ENCODE measurements at places on chromosomes 1 and 21. TPM values are rescaled to one million over a fixed set of nuclear protein-coding genes. Genes with fewer than 3 reads are reported as not detected.
A peak's percentile ranks its signal among the peaks of the same experiment; 100 is the strongest.

GRCh38 chr1:36175137-36176095, 19.5 kb downstream of the MAP7D1 start:
- no peak for DNase-seq

- DNase-seq = peak; percentile 93
Observed at GRCh38 chr1:9766759-9767442, 56.9 kb downstream of the CLSTN1 start.

The ITLN2 gene
- total RNA-seq = not detected

The DEGS1 gene
- total RNA-seq = 61.8 TPM

The PRAMEF14 gene
- not detected for total RNA-seq

DNA sequence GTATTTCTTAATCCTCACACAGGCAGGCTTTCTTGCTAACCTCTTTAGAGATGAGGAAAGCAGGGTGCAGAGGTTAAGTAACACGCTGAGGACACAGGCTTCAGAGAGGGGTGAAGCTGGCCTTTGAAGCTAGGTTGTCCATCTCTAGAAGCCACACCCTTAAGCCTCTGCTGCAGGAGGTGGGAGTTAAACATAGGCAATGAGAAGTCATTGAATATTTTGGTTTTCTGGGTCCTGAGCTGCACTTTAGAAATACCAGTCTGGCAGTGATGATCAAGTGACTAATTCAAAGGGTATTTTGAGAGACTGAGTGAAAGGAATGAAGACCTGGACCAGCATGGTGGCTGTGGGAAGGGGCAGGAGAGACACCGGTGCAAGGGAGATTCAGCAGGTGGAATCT, 9.9 kb downstream of the KCNJ15 start:
- DNase-seq = peak; percentile 70

GRCh38 chr1:181112071-181112929, 23.8 kb downstream of the IER5 start:
- peak; percentile 97 for DNase-seq

- peak; percentile 89 for DNase-seq
Observed at GRCh38 chr1:201383647-201384405, 6.3 kb upstream of the TNNT2 start.

DNA sequence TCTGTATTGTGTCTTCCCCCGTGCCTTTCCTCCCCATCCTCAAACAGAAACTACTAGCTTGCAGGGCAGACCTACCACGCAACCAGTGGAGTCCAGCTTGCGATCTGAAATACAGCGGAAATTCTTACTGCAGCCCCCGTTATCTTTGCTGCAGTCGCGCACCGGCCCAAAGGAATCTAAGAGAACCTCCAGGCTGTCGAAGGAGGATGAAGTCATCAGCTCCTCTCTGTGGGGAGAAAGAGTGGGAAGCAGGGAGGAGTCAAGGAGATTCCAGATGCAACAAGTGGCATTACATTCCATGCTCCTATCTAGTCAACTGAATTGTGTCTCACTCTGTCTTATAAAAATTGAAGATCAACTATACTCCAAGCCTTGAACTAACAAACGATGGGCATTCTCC, 206.9 kb downstream of the ASTN1 start:
- DNase-seq = peak; percentile 25

DNA sequence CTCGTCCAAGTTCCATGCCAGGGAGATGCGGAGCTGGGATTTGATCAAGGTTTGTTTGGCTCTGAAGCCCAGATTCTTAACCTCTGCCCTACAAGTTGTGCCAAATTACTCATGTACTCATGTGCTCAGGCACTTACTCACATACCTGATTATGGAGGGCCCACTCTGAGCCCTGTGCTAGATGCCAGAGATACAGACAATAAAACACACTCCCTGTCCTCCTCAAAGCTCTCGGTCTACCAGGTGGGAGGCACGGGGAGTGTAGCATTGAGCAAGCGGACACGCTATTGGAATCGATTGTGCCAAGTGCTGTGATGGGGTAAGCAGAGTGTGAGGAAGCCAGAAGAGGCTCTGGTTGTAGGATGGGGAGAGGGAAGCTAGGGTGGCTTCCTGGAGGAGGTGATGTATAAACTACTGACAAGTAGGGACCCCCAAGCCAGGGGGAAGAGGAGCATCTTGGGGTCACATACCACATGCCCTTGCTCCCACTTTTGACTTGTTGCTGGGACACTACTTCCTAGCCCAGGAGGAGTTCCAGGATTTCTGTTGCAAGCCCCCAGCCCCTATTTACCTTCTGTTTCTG, 49.8 kb upstream of the IFNLR1 start:
- DNase-seq = peak; percentile 90

DNA sequence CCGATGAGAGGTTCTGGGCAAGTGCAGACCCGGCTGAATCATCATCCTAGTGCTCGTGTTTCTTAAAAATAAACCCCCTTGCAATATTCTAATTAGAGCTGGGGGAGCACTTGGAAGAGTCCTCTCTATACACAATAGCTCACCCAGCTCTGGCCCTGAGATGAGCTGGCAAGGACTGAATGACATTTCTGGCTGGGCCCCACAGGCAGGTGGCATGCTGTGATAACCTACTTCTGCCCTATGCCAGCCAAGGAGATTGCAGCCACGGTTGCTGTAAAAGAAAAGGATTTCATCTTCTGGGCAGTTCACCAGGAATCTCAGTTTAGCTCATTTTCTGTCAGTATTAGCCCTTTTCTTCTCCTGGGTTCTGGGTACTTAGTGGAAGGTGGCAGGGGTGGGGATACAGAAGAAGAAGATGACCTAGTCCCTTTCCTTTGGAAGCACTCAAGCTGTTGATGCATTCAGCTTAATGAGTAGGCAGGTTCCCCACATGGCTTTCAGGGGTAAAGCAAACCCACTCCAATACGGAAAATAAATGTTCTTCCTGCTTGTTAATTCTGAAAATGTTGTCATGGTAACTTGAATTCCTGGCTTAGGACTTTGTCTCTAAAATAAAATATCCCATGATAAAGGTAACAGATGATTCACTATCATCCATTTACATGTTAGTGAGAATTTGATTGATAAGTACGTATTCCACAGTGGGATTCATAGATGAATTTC, 32.2 kb downstream of the VASH2 start:
- DNase-seq = no peak

The LEFTY2 gene
- not detected for total RNA-seq

DNA sequence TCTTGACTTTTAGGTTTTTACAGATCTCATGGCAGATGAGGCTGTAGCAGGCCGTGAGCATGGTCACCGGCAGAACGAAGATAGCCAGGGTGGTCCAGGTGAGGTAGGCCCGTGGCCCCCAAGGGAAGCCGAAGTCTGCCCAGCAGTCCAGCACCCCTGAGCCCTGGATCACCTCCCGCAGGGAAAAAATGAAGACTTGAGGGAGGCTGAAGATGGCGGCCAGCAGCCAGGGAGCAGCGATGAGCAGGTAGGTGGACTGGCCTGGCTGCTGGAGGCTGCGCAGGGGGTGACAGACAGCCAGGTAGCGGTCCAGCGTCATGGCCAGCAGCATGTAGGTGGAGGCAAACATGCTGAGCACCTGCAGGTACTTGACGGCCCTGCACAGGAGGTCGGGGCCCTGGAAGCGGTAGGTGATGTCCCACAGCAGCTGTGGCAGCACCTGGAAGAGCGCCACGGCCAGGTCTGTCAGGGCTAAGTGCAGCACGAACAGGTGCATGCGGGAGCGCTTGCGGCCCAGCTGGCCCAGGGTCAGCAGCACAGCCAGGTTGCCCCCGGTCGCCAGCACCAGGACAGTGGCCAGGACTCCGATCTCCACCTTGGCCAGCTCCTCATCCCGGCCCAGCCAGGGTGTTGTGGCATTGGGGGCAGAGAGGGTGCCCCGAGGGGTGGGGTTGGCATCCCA, 856 bp downstream of the AVPR1B start:
- DNase-seq = no peak

- no peak for DNase-seq
Observed at GRCh38 chr1:234950598-234950997, 178.0 kb downstream of the TOMM20 start.

GRCh38 chr1:232767305-232768074, 37.7 kb upstream of the MAP10 start:
- DNase-seq = peak; percentile 70

DNA sequence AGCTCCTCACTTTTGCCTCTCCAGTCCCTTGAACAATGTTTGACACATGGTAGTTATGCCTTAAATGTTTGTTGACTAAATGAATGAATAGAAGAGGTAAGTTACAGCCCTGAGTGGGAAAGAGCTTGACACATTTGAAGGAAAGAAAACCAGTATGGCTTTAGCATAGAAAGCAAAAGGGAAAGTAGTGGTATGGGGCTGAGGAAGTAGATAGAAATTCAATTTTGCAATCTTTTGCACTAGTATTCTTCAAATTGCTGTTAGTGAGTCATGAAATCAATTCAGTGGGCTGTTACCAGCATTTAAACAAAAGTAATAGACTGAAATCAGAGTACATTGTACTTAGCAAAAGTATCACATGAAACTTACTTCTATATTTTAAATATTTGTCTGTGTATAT, 21.1 kb downstream of the PLA2G4A start:
- no peak for DNase-seq

The LDLRAD1 gene
- not detected for total RNA-seq

The RFX5 gene
- 48.0 TPM for total RNA-seq

- DNase-seq = no peak
Observed at GRCh38 chr1:222028116-222028515, 286.2 kb upstream of the DUSP10 start.

The TNFRSF1B gene
- total RNA-seq = 3.7 TPM

DNA sequence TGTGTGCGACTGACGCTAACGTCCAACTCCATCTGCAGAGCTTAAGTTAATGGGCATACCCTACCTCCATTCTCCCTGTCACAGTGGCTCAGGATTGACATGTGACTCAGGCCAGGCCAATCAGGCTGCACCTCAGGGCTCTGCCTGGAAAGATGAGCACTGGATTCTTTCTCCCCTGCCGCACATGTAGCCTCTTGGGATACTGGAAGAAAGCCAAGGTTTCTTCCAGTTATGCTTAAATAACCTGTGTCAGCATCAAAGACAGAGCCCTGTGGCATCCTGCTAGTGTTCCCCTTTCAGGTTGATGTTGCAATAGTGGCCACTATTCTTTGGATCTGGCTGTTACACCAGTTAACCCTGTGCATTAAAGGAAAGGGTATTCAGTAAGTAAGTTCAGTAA, 55.0 kb upstream of the SYT6 start:
- no peak for DNase-seq

GRCh38 chr1:55468142-55468795, 253.1 kb upstream of the USP24 start:
- no peak for DNase-seq

DNA sequence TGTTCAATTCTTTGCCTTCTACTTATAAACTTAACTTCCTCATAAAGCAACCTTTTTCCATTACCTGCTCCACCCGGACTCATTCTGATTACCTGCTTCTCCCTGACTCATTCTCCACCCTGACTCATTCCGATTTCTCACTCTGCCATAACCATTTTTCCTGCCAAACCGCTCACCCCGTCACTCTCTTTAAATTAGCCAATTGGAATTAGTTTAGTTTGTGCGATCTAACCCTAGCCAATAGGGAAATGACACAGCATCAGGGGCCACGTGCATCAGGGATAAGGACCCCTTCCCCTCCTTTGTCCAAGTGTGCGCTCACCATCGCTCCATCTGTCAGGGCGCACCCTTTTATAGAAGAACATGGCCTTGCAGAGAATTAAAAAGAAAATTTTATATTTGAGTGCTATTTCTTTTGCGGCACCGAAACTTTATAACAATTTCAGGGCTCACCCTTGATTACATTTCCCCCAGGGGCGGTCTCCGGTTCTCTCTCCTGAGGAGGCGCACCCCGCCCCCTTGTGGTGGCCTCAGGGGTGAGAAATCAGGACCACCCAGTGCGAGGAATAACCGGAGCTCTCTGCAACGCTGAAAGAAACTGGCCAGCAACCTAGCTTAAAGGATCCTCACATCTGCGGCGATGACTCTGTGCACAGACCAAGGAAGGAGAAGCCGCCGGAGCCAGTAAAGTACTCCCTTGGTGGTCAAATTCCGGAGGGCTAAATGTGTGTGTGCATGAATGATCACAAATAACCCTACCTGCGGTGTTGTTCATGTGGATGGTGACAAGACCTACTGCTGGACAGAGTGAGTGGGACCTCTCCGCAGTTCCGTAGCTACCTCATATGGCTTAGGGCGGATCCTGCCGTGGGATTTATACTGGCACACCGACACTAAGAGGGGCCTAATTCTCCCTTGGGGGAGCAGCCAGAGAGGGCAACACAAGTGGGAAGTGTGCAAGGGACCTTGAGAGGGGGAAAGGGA, 30.3 kb upstream of the CBR3 start:
- DNase-seq = no peak

- DNase-seq = no peak
Observed at GRCh38 chr1:168640836-168641235, 64.4 kb downstream of the XCL1 start.

DNA sequence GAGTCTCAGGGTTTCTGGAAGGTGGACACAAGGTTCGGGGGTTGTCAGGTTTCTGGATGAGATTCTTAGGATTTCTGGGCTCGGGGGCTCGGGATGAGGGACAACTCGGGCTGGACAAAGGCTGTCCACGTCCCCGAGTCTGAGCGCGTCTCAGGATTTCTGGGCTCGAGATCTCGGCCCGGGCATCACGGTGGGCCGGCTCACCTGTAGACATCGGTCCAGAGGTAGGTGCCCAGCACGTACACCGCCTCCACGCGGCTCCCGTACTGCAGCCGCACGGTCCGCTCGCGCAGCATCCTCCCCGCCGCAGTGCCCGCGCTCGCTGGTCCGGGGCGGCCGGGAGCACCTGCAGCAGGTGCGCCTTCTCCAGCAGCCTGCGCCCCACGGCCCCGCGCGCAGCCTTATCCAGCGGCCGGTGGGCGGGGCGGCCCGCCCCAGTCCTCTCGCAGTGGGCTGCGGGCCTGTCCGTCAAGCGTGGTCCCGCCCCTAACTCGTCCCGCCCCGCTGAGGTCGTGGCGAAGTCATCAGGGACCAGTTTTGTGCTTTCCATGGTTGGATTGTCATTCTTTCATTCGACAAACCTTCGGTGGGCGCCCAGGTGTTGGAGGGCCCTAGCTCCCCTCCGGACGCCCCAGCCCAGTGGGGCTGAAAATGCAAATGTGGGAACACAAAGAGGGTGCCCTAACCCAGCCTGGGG, at the start of gene PADI2:
Gene PADI2 (minus strand): TSS at position 376 of the 697 bp plus-strand sequence. CDS start 80 bp downstream, at position 296.
- peak; percentile 74 for DNase-seq

- no peak for DNase-seq
Observed at GRCh38 chr1:8512504-8512903, 194.6 kb downstream of the SLC45A1 start.

DNA sequence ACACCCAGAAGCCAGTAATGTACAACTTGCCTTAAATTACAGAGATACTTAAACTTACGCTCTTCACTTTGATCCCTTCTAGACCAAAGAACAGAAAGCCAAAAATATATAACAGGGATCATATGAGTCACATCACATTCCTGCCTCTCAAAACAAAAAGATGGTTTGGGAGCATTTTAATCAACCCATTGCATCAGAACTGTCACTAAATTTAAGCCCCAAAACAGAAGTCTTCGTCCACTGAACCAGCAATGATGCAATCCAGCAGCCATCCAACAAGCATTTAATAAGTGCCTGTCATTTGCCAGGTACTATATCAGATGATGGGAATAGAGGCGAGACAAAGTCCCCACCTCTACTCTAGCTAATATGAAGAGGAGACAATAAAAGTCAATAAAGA, 42.7 kb upstream of the GLIS1 start:
- DNase-seq = no peak

- DNase-seq = no peak
Observed at GRCh38 chr1:180935326-180936109, 22.8 kb downstream of the KIAA1614 start.
